SW 1271 (cell line): ENCODE measurements at places on chromosomes 3 and 15.

GRCh38 chr15:92636908-92637481 is 18.6 kb downstream of the FAM174B start:
- DNase-seq, result no peak

DNA sequence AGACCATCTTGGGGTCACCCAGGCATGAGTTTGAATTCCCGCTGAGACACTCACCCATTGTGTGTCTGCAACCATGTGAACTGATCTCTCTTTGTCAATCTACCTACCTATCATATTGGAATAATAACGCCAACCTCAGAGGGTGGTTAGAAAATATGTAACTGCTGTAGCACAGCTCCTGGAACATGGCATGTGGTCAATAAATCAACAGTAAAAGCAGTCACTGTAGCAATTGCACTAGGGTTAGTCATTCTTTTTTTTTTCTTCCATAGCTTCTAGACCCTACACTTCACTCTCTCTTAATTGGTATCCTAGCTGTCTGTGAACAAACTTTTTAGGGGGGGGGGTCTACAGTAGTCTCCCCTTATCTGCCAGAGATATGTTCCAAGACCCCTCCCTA is 64.2 kb upstream of the SLCO2A1 start:
- no peak for DNase-seq

GRCh38 chr15:77844798-77845446 is 212.2 kb upstream of the LINGO1 start:
- no peak for DNase-seq

DNA sequence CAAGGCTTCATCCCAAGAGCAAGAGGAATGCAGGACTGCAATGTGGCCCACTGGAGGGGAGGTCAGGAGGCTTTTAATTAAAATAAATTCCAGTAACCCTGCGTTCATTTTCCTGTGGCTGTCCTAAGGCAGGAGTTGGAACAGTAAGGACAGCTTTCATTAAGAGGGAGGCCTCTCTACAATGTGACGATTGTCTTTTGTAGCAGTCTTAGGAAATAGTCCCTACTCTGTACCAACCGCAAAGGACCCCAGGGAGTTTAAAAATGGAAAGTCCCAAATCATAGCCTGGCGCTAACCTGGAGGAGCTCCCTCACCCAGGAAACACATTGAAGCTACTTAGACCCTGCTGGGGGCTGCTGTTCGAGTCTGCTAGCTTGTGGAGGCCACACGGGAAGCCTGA is 62.8 kb downstream of the SYNM start:
- no peak for DNase-seq

- DNase-seq, result no peak
Observed at GRCh38 chr3:37330466-37330865, 156.1 kb upstream of the LRRFIP2 start.

GRCh38 chr15:42053914-42054313 is 33.1 kb upstream of the PLA2G4E start:
- no peak for DNase-seq

DNA sequence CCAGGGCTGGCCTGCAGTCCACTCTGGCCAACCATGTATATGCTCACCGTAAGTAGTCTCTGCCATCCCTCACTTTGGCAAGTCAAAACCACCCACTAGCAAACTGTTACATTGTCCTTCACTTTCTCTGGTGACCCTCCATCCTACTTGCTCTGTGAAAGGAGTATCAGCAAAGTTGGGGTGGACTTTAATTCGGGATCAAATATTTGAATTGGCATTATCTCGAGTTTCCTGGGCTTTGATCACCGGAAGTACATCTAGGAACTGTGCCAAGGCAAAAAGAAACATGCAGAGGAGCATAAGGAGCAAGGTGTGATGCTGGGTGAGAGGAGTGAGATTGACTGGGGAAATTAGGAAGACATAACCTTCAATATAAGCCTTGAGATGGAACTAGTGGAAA is 188.9 kb upstream of the P2RY1 start:
- DNase-seq, result no peak
